ENCODE measurements at places on chromosomes 5 and 9.

- DNase-seq = no peak
These were observed 727.9 kb upstream of the SEMA6A start for GRCh38 chr5:117302473-117302872.

- no peak for DNase-seq
These were observed 93.9 kb downstream of the GALNT10 start for GRCh38 chr5:154284433-154284832.

DNA sequence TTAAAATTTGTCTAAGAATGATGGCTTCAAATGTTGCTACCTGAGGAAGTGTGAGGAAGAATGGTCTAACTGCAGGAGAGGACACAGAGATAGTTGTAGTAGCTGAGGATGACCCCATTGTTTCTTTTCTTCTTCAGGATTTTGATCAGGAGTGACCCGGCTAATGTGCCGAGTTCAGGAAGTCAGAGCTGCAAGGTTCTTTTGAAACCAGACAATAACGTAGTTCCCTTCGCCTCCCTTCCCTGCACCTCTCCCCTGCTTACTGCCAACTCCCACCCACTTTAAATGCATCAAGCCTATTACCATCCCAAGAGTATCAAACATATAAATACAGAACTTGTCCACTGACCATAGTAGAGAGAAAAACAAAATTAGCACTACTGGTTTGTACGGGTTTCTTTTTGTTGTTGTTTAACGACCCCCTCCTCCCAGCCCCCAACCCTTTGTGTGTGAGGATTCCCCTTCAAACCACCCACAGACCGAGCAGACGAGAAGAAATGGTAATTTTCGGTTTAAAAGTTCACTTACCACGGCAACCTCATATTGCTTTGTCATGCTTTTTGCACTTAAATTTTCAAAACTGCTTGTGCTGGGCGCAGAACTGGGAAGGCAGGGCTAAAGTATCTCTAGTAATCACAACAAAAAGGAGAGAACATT is 23.5 kb upstream of the ELAVL2 start:
- DNase-seq = no peak

DNA sequence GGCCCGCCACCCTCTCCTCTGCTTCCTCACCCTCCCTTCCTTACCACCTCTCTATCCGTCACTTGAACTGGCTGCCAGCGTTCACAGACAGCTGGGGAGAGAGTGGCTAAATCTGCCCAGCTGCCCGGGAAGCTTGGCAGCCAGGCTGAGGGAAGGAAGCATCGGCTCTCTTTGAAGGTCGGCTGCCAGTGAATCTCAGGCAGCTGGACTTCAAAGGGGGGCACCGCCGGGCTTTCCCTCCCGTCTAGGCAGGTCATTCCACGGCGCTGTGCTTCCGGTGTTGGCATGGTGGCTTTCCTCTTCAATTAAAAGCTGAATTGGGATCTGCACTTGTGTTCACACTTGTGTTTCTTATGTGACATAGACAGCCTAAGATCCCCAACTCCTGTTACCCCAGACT is 174.0 kb downstream of the GDNF start:
- DNase-seq = no peak

- no peak for DNase-seq
These were observed 4.4 kb downstream of the HNRNPAB start for GRCh38 chr5:178208540-178209227.

DNA sequence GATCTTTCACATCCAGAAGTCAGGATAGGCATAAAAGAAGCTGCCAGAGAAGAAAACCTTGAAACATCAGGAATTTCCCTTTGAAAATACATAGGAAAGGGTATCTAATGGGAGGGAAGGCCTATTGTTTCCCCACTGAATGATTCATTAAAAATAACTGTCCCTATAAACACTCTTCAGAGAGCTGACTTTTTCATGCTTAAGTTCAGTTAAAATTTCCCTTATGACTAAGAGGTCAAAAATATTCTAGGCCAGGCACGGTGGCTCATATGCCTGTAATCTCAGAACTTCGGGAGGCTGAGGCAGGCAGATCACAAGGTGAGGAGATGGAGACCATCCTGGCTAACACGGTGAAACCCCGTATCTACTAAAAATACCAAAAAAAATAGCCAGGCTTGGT is 499.5 kb downstream of the ENC1 start:
- DNase-seq = no peak

- no peak for DNase-seq
These were observed 2.9 kb upstream of the ICE1 start for GRCh38 chr5:5419291-5420210.
